ENCODE measurements at places on chromosomes 3 and 15.

DNA sequence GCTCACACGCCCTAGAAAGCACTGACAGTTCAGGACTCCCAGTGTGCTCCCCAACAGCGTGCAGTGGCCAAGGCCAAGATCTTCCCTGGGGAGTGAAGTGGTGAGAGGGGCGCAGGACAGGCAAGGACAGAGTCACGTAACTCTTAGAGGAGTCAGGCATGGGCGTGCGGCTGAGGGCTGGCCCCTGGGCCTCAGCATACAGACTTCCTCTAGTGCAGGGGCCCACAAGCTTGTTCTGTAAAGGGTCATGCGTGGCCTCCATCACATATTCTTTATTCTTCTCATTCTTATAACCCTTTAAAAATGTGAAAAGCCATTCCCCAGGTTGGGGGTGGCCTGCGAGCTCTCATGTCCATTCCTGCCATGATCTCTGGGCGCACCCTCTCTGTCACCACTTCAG, 25.2 kb downstream of the TMEM43 start:
- DNase-seq = no peak

DNA sequence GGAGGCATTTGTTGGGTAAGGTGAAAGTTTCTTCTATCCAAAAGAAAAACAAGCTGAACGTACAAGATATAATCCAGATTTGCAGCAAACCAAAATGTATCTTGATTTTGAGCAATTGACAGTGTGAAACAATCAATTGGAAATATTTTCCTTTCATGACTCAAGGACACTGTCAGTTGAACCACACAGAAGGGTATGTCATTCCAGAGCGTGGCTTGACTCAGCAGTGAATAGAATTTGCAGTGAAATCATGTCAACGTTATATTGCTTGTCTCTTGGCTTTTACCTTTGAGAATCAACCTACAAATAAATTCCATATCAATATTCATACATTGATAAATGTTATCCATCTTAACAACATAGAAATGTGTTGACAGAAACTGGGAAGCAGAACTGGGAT, 78.2 kb downstream of the TM2D3 start:
- DNase-seq = no peak

DNA sequence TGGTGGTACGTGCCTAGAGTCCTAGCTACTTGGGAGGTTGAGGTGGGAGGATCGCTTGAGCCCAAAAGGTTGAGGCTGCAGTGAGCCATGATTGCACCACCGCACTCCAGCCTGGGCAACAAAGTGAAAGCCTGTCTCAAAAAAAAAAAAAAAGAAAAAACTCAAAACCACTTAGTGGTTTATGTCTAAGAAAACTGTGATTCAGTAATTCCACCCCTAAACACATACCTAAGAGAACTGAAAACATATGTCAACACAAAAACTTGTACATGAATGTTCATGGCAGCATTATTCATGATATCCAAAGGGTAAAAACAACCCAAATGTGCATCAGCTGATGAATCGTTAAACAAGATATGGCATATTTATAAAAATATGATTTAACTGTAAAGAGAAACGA, 14.3 kb downstream of the SPG21 start:
- no peak for DNase-seq

- DNase-seq = no peak
Measured at GRCh38 chr15:29352402-29352801, 82.8 kb upstream of the NSMCE3 start.

- no peak for DNase-seq
Measured at GRCh38 chr3:71109241-71109976, 474.1 kb downstream of the FOXP1 start.

- no peak for DNase-seq
Measured at GRCh38 chr15:59176653-59177316, 29.9 kb upstream of the LDHAL6B start.

DNA sequence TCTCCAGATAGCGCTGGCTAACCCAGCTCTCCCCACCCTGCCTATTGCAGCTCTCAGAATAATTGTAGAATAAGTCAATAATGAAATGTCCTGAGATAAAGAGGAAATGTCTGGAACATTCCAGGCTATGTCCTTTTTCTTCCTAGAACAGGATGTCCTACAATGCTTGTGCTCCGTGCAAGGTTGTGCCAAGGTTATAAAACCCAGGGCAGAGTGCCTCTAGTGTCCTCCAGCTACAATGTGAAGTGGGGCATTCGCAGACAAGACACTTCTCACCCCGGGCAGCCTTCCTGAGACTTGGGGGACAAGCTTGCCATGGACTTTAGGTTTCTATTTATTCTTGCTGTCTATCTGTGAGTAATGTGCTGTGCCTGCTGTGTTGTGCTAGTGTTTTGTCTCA, 900.6 kb downstream of the TUSC7 start:
- no peak for DNase-seq

- no peak for DNase-seq
Measured at GRCh38 chr15:99114511-99115299, 9.8 kb downstream of the SYNM start.

DNA sequence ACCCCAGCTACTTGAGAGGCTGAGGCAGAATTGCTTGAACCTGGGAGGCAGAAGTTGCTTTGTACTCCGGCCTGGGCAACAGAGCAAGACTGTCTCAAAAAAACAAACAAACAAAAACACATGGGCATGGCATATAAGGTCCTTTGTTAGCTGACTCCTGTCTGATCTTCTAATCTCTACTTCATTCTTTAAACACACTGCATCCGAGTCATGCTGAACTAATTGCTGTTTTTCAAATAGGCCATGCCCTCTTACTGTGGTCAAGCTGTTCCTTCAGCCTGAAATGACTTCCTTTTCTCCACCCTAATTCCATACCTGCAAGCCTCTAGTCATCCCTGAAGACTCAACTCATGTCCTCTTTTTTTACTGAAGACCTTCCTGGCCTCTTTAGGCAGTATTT, 22.3 kb upstream of the SLMAP start:
- no peak for DNase-seq

- DNase-seq = no peak
Measured at GRCh38 chr3:14491396-14492190, 48.5 kb downstream of the GRIP2 start.

DNA sequence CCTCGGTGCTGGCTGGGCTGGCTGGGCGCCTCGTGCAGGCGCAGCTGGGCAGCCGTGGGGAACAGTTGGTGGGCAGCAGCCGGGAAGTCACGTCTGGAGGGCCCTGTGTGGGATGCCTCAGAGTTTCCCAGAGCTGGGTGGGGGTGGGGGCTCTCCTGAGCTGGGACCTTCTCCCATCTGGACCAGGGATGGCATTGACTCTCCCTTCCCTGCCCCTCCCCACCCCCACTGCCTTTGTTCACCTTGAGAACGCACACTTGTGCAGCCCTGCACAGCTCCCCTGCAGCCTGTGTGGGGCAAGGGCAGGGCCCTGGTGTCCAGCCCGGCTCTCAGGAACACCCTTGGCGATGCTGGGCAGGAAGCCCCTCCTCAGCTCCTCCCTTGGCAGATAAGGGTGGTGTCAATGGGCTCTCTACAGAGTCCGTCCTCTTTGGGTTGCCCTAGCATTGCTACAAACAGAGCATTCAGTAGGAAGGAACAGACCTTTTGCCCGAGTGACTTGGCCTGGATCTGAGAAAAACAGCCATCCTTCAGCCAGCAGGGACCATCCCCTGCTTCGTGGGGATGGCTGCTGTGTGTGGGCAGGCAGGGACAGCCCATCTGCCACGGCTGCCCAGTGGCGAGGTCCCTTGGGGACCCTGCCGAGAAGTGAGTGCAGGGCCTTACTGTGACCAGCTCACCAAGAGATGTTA, 25.5 kb upstream of the KLF13 start:
- DNase-seq = no peak

- DNase-seq = no peak
Measured at GRCh38 chr15:51299187-51300015, 39.0 kb downstream of the CYP19A1 start.

DNA sequence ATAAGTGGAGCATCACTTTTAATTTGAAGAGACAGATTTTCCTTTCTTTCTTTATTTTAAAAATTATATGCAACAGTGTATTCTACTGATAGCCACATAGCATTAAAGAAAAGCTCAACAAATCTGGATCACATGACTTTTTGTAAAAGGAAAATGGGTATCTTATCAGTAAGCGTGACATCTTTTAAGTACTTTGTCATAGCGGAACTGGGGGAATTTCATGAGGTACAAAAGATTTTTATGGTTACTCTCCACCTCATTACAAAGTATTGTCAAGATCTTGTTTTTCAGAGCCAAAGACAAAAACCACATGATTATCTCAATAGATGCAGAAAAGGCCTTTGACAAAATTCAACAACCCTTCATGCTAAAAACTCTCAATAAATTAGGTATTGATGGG, 219.6 kb upstream of the ZPLD1 start:
- no peak for DNase-seq

DNA sequence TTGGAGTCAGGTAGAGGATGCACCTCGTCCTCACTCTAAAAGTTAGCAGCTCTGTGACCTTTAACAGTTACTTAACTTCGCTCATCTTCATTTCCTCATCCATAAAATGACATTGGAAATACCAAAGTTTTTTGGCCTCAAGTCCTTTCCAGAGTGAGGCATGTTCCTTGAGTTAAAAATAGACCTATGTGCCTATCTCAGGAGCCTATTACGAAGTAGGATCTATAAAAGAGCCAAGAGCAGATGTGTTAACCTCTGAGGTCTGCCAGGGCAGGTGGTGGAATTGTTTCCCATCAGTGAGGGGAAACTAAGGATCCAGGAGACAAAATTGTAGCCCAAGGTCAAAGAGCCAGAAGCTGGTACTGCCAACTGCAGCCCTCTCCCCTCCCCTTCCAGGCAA, 120.4 kb upstream of the EIF1B start:
- DNase-seq = no peak

GRCh38 chr15:38740206-38740605, 175.6 kb upstream of the RASGRP1 start:
- no peak for DNase-seq

DNA sequence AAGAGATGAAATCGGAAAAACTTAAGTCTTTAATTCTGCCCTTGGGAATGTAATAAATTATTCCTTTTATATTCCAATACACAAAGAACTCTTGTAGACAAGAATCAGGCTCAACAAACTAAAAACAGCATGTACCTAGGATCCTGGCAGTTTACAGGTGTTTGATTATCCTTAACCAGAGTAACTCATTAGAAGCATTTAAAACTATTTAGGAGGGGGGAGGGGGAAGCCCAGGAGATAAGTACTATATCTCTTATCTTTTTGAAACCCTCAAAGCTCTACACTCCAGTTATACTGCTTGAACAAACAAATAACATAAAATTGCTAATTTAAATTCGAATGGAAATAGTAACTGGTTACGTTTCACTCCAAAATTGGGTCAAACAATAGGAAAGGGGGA, 1.9 kb downstream of the CNBP start:
- DNase-seq = no peak

GRCh38 chr15:68812597-68813431, 7.9 kb downstream of the ANP32A start:
- DNase-seq = no peak

GRCh38 chr3:111936967-111937366, 41.9 kb upstream of the ABHD10 start:
- DNase-seq = no peak

GRCh38 chr3:147813256-147813655, 404.1 kb downstream of the ZIC1 start:
- no peak for DNase-seq

- no peak for DNase-seq
Measured at GRCh38 chr15:98416222-98416855, 232.0 kb upstream of the IGF1R start.

- no peak for DNase-seq
Measured at GRCh38 chr15:28100516-28101195, 1.5 kb upstream of the OCA2 start.

- DNase-seq = no peak
Measured at GRCh38 chr3:30668051-30668609, 61.7 kb downstream of the TGFBR2 start.

GRCh38 chr15:34182942-34183341, 27.0 kb downstream of the KATNBL1 start:
- no peak for DNase-seq

GRCh38 chr3:43210049-43211027, 76.0 kb upstream of the SNRK start:
- DNase-seq = no peak

- DNase-seq = no peak
Measured at GRCh38 chr3:129016356-129016719, 15.2 kb downstream of the EFCC1 start.

DNA sequence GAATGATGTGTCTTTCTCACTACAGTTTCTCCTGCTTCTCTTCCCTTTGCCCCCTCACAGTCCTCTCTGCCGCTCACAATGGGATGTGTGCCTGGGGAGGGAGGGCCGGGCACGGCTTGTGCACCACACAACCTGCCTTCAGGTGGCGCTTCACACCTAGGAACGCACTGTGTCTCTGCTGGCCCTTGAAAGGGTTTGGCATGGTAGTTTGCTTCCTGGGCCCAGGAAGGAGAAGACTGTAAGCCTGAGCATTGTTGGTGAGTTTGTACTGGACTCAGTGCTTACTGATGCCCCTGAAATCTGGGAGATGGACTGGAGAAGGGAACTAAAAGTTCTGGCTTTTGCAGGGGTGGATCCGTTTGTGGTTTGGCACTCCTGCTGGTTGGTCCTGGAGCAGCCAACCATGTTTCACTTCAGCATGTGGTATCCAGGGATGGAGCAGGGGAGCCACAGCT, 9.2 kb downstream of the ALPK3 start:
- no peak for DNase-seq

DNA sequence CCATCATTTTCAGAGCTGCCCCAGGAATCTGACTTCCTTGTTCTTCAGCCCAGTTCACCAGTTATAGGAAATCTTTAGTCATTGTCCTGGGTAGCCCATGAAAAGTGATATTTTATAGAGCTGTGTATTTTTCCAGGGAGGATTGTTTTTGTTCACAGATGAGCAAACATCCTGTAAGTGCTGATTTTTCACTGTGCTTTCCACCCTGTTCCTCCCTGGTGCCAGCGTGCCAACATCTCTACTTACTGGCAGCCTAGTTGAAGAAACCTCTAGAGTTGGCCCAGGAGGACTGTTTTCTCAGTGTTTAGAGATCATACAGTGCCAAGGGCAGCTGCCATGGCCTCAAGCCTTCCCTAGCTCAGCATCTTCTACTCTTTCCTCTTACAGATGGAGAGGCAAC, 41.3 kb downstream of the ST6GAL1 start:
- DNase-seq = no peak

DNA sequence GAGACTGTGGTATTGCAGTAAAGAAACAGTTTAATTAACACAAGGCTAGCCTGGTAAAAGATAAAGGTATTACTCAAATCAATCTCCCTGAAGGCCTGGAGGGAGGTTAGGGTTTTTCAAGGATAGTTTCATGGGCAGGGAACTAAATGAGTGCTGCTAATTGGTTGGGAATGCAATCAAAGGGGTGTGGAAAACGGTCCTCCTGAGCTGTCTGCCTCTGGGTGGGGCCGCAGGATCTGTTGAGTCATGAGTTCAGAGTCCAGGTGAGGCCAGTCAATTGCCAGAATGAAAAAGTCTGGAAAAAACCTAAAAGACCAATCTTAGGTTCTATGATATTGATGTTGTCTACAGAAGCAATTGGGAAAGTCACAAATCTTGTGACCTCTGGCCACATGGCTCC, 293.2 kb downstream of the MCTP2 start:
- DNase-seq = no peak

GRCh38 chr3:20043396-20043795, 3.1 kb downstream of the KAT2B start:
- no peak for DNase-seq
